NCI-H526 (cell line): ENCODE measurements at places on chromosomes 5 and 9.

DNA sequence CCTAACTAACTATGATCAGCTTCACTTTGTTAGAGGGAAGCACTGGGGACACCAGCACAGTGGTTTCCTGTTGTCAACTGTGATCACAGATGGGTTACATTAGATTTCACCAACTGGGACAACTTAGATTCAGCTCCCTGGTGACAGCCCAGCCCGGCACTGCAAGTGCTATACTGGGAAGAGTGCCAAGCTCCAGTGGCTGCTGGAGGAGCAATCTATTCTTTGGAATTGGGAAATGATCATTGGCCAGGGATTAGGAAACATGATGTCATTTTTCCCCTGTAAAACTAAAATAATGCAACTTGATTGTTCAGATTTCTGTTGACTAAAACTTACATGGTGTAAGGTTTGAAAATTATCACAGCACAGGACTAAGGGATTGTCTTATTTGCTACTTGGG, 33.2 kb downstream of the PTGR1 start:
- DNase-seq: no peak

- DNase-seq: no peak
These were observed 46.4 kb downstream of the SYK start for GRCh38 chr9:90847971-90848370.

GRCh38 chr5:73451224-73452130, 2.9 kb upstream of the FOXD1 start:
- peak; percentile 71 for DNase-seq

DNA sequence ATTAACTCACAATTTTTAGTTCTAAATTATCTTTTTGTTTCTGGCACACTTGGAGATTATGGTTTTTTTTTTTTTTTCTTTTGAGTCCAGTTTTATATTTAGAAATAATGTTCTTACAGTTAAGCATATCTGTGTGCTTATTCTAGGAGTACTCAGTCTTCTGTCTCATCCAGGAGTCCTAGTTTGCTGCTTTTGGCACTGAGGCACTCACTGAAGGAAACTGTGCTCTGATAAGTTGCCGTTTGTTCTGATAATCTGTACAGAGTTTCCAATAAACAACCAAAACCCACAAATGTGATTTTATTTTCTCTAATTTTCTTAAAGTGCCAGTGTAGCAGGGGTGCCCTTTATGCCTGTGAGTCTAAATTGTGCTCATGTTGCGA, 251.0 kb downstream of the LRRC70 start:
- DNase-seq: no peak

DNA sequence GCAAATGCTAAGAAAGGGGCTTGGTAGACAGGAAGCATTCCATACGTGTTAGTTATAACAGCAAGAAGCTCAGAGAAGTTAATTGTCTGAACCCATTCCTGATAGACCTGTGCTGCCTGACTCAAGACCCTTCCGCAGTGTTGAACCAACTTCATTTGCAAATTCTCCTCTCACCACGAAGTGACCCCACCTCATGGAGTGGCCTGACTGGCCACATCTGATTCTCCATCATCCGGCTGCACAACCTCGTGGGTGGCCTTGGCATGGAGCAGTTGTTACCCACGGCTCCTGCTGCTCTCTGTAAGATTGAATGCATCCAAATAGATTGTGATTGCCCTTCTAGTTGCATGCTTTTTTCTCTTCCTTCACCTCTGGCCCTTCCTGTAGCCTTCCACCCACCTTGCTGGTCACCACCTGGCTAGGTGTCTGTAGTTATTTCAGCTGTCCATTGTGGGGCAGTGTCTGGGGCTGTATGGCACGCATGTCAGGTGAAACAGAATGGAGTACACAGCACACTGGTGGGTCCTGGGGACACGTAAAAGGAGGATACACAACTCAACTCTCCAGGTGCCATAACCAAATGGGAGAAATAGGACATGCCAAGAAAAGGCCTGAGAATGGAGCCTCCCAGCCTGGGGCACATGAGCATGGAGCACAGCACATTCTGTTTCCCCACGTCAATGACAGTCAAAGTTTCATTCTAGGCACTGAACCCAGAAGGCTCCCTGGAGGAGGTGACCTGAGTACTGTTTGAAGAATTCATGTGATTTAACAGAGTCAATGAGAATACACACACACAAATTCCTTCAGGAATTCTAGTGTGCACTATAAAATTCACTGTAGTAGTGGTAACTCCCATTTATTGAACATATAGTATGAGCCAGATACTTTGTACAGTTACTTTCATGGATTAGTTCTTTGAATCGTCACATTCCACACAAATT, 70.5 kb upstream of the PTCH1 start:
- DNase-seq: no peak

- no peak for DNase-seq
These were observed 18.0 kb upstream of the CTSL start for GRCh38 chr9:87707805-87708506.

DNA sequence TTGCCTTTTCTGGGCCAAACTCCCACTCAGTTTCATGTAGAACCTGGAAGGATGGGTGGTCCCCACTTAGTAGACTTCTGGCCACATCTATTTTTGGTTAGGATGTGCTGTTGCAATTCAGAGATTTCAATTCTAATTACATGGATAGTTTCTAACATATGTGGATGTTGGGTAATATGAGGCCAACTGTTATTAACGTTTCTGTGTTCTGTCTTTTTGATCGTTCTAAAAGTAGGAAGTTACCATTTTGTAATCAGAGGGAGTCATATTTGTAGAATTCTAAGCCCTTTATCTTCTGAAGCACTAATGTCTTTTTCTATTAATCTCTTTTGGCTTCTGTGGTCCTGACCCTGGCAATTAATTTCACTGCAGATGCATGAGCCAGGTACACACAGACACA, 141.6 kb upstream of the SPEF2 start:
- DNase-seq: no peak
